ENCODE measurements at places on chromosomes 16 and 17.

DNA sequence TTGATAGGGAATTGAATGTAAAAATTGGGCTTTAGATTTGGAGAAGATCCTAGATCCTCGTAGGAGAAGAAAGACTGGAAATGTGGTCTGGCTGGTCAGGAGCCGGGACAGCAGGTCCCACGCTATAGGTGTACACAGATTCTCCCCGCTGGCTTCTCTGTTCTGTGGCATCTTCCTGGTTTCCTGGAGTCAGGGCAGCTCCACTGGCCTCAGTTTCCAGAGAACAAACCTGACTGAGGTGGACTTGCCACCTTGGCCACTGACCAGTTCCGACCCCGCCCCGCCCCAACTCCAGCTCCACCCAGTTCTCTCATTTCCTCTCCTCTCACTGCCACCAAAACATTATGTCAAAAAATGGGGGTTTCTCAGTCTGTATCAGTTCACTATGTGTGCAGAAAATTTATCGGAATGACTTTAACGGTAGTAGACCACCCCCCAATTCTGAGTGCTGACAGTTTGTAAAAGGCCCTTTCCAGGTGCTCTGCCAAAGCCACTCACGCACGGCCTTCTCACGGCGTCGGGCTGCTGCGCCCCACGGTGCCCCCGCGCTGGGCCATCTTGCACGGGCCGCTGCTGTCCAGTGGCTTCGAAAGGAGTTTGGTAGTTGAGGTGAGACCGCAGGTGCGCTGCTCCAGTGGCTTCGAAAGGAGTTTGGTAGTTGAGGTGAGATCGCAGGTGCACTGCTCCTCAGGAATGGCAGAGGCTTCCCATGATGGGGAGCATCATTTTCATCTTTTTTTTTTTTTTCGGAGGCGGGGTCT, 161.4 kb upstream of the CHMP6 start:
- no peak for DNase-seq

- DNase-seq, result no peak
Observed at GRCh38 chr16:54945063-54945462, 14.4 kb downstream of the IRX5 start.

GRCh38 chr17:2883544-2884213, 87.4 kb downstream of the RAP1GAP2 start:
- DNase-seq, result peak; percentile 81

GRCh38 chr17:17693253-17694168, 12.3 kb downstream of the RAI1 start:
- peak; percentile 82 for DNase-seq

- DNase-seq, result no peak
Observed at GRCh38 chr16:77307426-77308162, 108.4 kb downstream of the SYCE1L start.

- no peak for DNase-seq
Observed at GRCh38 chr16:27107185-27107592, 40.5 kb downstream of the C16orf82 start.

- DNase-seq, result no peak
Observed at GRCh38 chr16:58589326-58589905, 40.2 kb downstream of the CNOT1 start.

DNA sequence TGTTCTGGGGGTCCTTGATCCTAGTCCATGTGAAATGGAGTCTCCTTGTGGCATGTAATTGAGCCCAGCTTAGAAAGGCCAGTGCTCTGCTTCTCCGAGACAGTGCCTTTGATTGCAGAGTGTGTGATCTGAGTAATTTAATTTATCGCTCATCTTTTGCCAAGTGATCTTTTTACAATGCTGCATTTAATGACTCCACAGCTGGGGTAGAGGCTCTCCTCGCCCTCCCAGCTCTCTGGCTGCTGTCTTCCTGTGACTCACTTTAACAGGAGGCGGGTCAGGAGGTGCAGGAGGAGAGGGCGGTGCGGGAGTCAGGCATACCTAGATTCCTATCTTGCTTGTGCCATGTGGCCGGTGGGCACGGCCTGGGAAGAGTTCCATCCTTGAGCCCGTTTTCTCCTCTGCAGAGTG, 113.4 kb upstream of the FOXF1 start:
- peak; percentile 59 for DNase-seq

GRCh38 chr17:82029391-82029790, 2.1 kb upstream of the RAC3 start:
- DNase-seq, result no peak

DNA sequence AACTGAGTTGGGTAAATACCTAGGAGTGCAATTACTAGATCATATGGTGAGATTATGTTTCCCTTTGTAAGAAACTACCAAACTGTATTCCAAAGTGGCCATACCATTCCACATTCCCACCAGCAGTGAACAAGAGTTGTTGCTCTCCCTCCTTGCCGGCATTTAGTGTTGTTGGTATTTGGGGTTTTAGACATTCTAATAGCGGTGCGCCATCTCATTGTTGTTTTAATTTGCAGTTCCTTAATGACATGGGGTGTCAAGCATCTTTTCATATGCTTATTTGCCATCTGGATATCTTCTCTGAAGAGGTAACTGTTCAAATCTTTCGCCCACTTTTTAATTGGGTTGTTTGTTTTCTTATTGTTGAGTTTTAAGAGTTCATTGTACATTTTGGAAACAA, 164.2 kb upstream of the LHX1 start:
- no peak for DNase-seq

DNA sequence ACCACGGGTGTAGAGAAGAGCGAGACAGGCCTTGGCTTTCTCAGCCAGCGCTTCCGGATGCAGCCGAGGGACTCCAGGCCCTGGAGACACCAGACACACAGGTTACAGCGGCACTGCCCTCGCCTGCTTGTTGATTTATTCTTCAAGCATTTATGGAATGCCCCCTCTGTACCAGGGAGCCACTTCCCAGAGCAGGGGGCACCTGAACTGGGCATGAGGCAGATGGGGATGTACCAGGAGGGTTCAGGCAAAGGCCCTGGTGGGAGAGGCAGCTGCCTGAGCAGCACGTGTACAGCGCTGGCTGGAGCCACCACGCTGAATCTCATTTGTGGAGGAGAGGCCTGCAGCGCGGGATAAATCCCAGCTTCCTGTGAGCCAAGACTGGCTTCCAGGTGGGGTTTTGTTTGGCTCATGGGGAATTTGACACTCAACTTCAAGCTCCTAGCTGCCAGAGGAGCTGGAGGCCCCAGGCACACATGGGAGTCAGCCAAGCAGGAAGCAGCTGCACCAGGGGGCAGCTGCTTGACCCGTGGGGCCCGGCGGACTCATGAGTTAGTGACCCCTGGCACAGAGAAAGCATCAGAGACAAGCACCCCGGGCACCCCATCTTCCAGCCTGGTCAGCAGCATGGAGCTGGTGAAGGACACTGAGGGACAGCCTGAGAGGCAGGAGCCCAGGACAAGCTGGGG, 59.7 kb downstream of the IL21R start:
- peak; percentile 16 for DNase-seq

DNA sequence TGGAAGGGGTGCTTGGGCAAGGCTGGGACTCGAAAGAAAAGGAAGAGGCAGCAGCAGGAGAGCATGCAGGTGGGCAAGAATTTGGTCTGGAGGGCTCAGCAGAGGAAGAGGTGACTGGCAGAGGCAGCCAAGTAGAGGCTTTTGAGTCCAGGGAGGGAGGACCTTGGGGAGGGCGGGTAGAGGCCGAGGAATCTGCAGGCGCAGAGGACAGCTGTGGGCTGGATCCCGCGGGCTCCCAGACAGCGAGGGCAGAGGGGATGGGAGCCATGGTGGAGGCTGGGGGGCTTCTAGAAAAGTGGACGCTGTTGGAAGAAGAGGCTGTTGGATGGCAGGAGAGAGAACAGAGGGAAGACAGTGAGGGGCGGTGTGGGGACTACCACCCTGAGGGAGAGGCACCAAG, 2.9 kb downstream of the APOBR start:
- DNase-seq, result no peak

GRCh38 chr17:7977805-7978204, 24.6 kb upstream of the GUCY2D start:
- DNase-seq, result no peak

DNA sequence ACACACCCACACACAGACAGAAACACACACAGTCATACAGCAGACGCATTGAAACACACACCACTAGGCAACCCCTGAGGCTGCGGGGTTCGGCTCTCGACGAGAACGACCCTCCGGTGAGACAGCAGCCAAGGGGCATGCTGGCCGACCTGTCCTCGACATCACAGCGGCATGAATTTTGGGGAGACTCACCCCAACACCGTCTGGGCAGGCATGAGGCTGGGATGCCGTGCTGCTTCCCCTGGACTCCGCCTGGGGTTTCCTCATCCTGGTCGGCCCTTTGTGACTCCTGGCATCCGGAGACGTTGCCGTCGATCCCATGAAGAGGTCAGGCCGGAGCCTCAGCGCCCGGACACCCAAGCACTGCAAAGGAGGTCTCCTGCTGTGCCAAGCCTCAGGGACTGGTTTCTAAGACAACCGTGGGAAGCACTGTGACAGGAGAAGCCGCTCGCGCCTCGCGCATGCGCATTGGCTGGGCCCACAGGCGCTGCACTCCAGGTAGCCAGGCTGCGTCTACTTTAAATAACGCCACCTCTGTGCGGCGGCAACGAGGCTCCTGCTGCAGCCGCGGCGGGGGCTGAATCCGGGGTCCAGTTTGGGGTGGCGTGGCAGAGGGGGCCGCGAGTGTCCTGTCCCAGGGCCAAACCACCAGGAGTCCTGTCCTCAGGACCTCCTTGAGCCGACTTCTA, 13.8 kb upstream of the KCNJ18 start:
- DNase-seq, result no peak

DNA sequence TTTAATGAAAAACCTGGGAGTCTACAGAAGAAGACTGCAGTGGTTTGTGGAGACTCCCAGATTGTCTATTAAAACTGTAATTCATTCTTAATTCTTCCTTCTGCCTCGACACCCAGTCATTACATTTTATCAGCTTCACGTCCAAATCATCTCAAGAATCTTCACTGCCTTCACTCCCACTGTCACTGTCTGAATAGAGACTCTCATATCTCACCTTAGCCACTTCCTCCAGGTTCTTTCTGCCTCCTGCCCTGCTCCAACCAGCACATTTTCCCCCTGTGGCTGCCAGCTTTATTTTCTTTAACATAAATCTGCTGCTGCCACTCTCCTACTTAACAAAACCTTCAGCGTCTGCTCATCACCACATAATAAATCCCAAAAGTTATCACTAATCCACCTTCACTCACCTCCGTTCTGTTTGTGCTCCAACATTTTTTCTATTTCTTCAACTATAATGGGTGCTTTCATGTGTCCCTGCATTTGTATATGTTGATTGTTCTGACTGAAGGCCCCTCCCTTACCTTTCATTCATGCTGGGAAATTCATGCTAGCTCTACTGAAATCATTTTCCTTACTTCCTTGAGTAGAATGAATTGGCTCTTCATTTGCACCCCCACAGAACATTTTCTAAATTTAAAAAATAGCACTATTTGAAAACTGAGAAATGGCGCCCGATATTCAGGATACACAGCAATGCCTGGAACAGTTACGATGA, 38.9 kb downstream of the KCNJ2 start:
- no peak for DNase-seq

DNA sequence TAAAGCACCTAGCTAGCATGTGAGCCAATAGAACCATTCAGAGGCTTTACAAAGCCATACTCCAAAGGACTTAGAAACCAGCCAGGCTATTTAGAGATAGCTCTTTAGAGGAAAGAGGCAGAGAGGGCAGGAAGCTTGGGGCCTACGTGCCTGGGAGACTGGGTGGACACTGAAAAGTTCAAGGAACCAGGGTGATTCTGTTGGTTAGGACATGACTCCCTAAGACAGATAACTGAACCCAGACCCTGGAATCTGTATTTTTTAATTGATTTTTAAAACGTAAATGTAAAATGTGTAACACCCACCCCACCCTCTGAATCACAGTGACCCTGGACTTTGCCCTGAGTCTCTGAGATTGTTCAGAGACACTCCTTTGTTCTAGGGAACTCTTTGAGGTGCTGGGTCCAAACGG, 16.1 kb upstream of the GNA13 start:
- DNase-seq, result no peak

GRCh38 chr17:50364061-50364458, 8.9 kb downstream of the MRPL27 start:
- no peak for DNase-seq

DNA sequence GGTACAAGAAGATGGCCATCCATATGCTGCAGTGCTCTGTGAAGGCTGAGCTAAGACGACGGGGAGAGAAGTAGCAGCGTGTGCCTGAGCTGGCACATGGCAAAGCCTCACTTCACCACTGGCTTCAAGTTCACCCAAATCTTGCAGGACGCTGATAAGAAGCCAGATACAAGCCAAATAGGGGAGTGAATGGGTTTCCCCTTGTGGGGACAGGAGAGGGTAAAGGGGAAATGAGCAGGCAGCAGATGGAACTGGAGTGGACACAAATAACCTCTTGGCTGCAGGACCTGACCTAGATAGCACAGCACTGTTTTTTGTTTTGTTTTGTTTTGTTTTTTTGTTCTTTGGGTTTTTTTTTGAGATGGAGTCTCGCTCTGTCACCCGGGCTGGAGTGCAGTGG, 21.0 kb upstream of the PITPNA start:
- no peak for DNase-seq

- peak; percentile 30 for DNase-seq
Observed at GRCh38 chr17:43471585-43472160, 12.1 kb upstream of the DHX8 start.

GRCh38 chr16:48434653-48435317, 49.6 kb upstream of the SIAH1 start:
- DNase-seq, result no peak

DNA sequence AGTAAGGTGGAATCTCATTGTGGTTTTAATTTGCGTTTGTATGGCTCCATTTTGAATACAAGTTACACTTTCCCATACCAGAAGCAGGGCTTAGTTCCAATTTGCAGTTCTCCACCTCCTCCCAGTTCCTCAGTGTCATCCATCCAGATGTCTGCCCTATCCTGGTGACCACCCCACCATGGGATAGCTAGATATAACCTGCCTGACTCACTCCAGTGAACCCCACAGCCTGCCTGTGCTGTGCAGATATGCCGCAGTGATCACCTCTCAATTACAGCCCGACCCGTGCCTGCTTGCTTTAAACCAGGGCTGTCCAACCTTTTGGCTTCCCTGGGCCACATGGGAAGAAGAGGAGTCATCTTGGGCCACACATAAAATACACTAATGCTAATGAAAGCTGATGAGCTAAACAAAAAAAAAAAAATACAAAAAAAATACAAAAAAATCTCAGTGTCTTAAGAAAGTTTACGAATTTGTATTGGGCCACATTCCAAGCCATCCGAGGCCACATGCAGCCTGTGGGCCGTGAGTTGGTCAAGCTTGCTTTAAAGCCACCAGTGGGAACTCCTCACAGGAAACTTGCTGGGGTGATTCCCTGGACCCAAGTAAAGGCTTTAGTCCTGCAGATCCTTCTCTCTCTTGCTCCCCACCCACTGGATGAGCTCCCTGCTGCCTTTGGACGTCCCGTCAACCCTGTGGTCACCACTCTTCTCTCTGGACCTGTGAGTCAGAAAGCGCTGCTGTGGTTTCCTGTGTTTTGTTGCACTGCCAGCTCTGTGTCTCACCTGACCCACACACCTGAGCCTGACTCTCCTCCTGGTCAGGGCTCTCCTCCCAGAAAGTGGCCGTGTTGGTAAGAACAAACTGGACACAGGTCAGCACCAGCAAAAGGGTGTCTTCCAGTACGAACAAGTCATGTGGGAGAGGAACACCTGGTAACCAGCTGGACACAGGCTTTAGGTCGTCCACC, 83.0 kb downstream of the EMP2 start:
- DNase-seq, result peak; percentile 46

Data from astrocyte of the hippocampus (primary cell).